ENCODE measurements at places on chromosomes 3 and 15.

DNA sequence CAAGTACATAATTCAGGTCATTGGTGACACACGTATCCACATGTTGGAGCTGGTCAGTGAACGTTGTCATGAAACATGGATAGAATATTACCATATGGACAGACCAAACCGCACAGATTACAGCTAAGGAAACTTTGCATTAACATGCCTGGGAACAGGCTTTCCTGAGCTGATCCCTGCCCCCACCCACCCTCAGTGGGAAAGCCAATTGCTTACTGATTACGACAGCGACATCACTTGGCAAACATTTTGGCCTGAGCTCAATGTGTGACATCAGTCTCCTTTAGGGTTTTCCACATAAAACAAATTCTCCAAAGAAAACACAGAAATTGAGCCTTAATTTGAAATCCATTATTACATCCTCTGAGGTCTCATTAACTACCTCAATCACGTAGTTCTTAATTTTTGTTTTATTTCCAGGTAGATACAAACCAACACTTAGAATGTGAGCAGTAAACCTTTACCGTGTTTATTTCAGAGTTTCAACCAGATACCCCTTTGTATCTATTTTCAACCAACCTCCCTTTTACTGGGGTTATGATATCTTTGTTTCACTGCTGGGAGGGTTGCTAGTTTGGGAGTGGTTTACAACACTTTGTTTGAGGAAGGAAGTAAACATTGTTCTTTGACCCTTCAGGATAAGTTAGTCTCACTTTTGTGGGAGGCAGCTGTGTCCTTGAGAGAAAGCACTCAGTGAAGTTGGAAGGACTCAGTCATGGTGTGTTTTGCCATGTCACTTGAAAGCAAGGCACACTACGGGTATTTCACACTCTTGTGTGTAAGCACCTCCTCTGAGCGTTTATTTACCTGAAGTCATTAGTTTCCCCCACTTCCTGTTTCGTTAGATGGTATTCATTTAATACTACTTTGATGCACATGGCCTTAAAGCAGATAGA, 103.1 kb downstream of the CMSS1 start:
- no peak for DNase-seq

DNA sequence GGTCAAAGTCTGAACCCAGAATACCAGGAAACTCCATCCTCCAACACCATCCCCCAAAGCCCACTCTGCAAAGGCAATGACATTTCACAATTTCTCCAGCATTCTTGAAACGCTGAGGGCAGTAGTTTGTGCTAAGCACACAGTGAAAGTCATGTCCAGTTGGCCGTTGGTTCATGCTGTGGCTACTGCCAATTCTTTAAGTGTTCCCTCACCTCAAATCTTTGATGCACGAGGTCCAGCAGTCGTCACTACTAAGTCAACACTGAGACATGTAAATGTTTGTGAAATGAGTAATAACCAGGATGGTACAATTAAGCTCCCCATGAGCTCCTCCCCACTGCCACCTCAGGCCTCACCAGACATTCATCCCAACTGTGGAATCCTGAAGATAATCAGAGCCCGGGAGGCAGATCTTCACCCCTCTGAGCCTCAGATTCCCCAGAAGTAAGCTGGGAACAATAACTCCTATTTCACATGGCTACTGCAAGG, 7.0 kb downstream of the SUCLG2 start:
- no peak for DNase-seq

GRCh38 chr3:46091046-46091445, 63.8 kb upstream of the XCR1 start:
- no peak for DNase-seq

GRCh38 chr15:99187936-99188335, 61.4 kb downstream of the TTC23 start:
- DNase-seq: no peak

GRCh38 chr3:187922704-187923416, 177.6 kb upstream of the BCL6 start:
- DNase-seq: no peak

- no peak for DNase-seq
Measured at GRCh38 chr3:162200836-162201235, 704.2 kb downstream of the OTOL1 start.

DNA sequence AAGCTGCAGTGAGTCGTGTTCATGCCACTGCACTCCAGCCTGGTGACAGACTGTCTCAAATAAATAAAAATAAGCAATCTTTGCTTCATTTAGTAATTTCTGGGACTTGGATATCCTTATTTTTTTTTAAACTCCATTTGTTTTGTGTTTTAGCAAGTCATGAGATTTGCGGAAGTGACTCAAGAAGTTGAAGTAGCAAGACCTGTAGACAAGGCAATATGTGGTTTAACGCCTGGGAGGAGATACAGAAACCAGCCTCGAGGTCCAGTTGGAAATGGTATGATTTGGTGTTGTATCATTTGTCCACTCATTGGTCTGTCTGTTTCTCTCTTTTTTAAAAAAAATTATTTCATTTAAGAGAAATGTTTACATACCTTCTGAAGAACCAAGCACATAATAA, 16.6 kb upstream of the RPLP1 start:
- DNase-seq: no peak

DNA sequence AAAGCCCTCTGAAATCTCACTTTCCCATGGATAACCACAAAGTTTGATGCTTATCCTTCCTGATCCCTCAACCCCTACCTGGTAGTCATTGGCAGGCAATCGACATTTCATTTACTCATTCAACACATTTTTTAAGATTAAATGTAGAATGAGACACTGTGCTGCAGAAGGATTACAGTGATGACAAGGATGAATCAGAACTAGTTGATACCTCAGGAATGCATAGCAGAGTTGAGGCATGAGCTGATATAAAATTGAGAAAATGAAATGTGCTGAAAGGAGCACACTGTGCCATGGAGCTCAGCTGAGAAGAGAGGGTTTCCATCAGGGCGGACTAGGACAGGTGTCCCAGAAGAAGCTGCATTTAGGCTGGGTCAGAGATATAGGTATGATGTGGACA, 48.9 kb upstream of the ACTL6A start:
- no peak for DNase-seq

DNA sequence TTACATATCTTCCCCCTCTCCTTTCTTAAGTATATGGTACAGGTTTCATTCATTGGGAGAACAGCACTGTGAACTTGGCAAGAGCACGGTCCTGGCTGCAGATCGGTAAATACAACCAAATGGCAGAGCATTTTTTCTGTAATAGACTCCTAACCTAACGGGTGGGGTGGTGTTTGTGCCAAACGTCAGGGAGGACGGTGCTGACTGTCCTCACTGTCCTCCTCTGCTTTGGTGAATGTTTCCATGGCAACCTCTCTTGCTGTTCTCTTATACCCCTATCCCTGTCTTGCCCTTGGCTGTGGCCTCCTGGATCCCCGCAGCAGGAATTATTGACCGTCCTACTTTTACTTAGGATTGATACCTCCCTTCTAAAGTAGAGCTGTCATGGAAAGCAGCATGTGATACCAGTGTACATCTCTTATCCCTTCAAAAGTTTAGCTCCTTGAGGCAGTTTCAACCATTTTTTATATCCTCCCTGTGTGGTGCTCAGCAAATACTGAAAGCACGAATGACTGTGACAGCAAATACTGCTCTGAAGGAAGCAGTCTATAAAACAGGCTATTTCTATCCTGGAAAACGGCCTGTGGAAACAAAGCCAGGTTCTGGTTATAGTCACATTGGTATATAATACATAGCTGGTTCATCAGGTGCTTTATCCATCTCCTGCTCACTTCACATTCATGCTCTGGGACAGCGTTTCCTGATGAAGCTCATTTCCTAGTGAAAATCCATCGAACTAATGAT, 275.4 kb upstream of the C2CD4B start:
- DNase-seq: no peak

DNA sequence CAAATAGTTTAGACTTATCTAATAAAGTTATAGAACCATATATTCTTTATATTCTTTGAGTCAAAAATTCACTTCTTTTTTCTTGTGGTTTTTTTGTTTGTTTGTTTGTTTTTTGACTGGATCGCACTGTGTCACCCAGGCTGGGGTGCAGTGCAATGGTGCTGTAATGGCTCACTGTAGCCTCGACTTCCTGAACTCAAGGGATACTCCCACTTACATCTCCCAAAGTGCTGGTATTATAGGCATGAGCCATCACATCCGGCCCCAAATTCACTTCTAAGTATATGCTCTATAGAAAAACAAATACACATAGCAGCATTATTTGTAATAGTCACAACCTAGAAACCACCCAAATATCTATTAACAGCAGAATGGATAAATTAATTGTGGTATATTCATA, 13.7 kb upstream of the SLTM start:
- no peak for DNase-seq

GRCh38 chr3:13548696-13549622, at the start of gene FBLN2:
FBLN2 (plus strand) TSS chr3:13549125; CDS start chr3:13570356, 21,231 bp downstream.
- DNase-seq: no peak

GRCh38 chr3:11198495-11198894, 44.2 kb downstream of the HRH1 start:
- DNase-seq: no peak

DNA sequence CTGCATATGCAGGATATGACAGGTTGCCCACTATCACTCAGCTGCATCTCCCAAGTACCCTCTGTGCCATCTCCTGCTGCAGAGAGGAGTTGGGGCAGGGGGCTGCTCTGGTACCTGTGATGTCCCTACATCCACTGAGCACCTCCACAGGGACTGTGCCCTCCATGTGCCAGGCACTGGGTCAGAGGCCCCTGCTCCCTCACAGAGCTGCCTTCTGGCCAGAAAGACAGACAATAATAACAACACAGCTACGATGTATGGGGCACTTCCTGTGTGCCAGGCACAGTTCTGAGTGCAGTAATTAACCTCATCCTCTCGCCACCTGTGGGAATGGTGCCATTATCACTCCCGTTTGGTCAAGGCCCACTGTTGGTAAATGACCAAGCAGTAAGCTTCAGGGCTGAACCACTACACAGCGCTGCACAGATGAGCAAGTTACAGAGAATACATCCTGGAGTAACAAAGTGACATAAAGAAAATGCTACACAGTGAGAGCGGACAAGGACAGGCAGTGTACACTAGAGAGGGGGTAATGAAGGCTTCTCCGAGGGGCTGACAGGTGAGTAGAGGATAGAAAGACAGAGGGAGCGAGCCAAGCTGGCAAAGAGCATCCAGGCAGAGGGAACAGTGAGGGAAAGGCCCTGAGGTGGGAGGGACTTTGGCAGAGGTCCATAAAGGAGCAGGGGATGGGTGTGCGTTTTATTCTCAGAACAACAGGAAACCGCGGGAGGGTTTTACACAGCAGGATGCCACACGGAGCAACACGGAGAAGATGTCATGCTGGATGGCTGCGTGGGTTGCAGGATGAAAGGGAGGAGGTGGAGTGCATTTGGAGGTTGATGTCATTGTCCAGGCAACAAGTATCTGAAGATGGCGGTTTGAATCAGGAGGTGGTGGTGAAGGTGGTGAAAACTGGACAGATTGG, 13.6 kb downstream of the WNT7A start:
- DNase-seq: peak; percentile 25

DNA sequence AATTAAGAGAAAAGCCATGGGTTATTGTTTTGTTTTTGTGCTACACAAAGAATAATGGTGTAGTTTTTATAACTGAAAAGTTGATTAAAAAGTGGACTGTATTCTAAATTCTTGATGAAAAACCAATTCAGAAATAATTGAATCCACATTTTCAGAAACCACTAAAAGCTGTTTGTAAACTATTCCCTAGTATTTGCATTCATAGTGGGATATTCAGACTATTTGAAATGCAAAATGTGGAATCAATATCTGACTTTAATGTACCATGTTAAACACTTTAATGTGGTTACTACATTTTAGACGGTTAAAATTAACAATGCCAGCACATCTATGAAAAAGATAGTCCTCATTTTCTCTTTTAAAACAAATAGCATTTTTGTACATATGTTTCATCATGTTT, 104.6 kb downstream of the ZIC4 start:
- no peak for DNase-seq

DNA sequence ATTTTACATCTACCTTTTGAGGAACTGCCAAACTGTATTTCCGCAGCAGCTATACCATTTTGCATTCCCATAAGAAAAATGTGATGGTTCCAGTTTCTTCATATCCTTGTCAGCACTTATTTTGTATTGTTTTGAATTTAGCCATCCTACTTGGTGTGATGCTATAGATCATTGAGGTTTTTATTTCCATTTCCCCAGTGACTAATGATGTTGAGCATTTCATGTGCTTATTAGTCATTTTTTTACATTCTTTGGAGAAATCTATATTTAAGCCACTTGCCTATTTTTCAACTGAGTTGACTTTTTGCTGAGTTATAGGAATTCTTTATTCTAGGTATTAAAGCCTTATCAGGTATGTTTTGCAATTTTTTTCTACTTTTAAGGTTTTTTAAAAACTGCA, 347.6 kb upstream of the RARB start:
- DNase-seq: no peak

DNA sequence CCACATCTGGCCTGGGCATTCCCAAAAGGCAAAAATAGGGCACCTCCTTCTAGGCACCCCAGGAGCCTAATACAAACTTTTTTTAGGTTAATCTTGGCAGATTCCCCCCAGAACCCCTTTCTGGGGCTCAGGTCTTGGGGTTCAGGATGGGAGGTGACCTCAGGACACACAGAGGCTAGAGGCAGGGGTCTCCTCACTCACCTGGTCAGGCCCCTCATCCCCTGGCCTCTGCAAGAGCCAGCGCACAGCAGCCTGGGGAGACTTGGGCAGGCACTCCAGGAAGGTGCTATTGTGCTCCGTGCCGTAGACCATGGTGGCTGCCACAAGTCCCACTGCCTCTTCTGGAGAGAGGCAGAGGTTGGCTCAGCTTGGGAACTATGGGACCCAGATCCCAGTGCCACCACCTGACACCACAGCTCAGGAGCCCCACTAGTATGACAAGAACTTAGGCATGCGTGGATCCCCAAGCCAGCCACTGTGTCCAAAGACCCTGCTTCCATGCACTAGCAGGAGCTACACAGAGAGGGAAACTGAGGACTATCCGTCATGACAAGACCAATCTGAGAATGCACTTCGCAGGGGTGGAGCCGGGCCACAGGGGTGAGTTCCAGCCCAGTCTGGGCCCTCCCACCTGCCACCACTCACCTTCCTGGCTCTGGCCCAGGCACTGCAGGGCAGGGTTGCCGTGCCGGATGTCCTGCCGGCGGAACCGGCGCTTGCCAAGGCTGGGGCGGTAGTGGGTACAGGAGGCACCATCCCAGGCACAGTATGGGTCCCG, 7.4 kb downstream of the SEMA3G start:
- DNase-seq: no peak

- DNase-seq: no peak
Measured at GRCh38 chr15:73865379-73865778, 8.0 kb upstream of the TBC1D21 start.

DNA sequence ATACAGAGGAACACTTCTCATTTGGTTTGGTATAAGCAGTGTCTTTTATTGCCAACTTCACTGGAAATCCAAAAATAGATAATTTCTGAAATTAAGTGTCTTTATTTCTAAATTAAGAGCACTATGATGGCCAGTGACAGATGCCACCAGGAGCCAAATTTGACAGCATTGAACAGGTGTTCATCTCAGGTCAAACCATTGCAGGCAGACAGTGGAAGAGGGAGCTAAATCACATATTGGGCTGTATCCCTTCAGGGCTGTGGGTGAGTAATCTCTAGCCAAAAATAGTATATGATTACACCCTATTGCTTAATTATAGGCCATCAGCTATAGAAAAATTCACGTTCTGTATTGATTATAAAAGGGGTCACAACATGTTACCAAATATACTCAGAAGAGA, 457.7 kb downstream of the NAALADL2 start:
- DNase-seq: no peak

Measured in stimulated activated CD4-positive, alpha-beta T cell treated with anti-CD3 and anti-CD28 coated beads, Interleukin-1b, Interleukin-23, amount 100 ng/mL, for 1 hour (primary cell).